Suppressor macrophage (primary cell): ENCODE measurements at places on chromosomes 13 and 19.

GRCh38 chr19:1266916-1267476 lies 2.1 kb upstream of the CIRBP start:
- peak; percentile 88 for DNase-seq

- DNase-seq, result no peak
These were observed 100.8 kb downstream of the TEX29 start for GRCh38 chr13:111421216-111421615.

DNA sequence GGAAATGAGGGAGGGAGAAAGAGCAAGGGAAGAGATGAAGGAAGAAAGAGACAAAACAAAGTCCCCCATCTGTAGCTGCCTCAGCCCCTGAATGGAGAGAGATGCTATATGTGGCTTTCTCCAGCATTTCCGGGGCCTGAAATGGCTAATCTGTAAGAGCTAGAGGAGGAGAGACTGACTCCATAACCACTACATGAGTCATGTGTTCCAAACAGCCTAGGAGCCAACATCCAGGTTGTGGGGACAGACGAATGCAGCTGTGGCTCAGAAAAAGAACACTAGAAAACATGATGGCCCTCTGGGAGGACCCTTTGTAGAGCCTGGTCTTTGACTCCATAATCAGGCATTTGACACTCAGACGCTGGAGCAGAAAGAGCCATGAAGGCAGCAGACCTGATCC lies 292.0 kb upstream of the ZNF507 start:
- DNase-seq, result no peak

DNA sequence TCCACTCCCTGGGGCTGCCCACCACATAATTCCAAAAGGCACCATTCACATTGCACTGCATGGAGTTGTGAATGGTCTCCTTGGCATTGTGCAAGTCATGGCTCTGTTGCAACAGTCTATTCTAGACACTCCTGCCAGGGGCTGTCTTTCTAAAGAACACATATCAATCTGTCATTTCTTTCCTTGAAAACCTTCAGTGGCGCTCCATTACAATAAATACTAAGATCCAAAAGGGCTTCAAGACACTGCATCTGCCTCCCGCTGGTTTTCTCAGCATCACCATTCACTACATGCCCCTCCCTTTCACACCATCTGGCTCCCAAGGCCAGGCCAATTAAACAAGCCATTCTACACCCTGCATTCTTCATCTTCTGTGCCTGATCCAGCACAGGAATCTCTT lies 32.2 kb upstream of the TM9SF2 start:
- DNase-seq, result peak; percentile 18

GRCh38 chr19:18317961-18318800 lies 4.7 kb downstream of the LSM4 start:
- peak; percentile 50 for DNase-seq

- DNase-seq, result no peak
These were observed 2.5 kb upstream of the TMEM255B start for GRCh38 chr13:113756441-113757097.

DNA sequence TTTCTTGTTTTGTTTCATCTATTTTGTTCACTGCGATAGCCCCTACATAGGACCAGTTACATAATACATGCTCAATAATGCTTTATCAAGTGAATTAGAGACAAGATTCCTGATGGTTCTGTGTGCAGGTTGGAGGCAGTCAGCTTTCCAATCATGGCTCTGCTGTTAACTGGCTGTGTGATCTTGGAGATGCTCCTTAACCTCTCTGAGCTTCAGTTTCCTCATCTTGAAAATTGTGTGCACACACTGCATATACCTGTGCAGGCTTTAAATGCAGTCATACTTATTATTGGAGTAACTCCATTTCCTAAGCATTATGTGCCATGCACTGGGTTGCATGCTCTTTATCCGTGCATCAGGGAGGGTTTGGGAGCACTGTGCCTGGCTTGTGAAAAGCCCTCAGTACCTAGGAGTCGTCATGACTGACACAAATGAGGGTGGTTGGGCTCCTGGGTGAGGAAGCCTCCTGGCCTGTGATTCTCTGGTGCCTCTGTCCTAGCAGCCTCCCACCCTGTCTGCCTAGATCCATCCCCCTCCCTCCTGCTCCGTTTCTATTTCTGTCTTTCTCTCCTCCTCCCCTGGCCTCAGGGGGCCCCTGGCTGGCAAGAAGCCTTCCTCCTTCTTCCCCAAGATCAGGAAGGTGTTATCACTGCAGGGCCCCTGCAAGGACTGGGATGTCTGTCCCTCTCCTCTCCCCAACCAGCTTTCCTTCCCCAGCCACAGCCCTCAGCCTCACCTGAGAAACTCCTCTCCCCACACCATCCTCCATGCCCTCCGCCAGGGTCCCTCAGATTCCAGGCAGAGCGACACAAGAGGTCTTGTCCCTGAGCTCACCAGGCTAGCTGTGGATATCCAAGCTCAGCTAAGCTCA lies 8.7 kb downstream of the IFNL1 start:
- DNase-seq, result no peak

DNA sequence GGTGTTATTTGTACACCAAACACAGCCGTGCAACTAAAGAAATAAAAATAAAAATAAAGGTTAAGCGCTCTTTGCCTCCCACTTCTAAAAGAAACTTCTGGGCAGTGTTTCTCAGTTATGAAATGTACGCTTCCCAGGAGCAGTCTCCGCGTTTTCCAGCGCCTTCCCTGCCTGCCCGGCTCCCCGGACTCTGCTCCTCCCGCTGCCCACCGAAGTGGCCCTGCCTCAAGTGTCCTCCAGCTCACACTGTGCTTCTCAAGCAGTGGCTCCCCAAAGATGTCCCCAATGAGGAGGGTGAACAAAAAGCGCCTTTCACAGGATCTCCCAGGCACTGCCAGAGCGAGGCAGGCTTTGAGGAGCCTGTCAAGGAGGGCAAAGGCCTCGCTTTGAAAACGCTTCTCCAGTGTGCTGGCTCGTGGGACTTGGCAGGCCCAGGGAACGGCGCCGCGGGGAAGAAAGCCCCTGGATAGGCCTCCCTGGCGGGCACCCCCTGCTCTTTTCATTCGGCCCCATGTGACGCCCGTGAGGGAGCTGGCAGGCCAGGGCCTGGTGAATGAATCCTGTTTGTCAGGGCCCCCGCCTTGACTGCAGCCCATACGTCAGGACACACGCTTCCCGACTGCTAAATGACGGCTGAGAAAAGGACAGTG lies 187.1 kb downstream of the FOXO1 start:
- no peak for DNase-seq

- DNase-seq, result no peak
These were observed 9.4 kb upstream of the SBK3 start for GRCh38 chr19:55554741-55555152.

- no peak for DNase-seq
These were observed 92.9 kb downstream of the PCDH9 start for GRCh38 chr13:67137044-67137735.

DNA sequence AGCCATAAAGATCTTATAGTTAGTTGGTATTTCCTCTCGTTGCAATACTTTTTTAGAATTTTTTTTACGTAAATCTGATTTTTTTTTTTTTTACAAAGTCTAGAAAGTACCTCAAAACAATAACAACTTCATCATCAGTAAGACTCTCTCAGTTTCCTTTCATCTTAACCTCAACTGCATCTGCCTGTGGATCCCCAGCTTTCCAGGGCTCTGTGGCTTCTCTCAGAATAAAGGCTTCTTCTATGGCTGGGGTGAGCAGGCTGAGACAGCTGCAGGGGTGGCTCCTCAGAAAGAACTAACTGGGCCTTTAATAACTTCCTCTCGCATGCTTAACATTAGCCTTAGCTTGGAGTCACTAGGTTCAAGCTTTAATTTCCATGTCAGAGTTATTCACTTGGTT lies 4.2 kb downstream of the ZNF506 start:
- no peak for DNase-seq

DNA sequence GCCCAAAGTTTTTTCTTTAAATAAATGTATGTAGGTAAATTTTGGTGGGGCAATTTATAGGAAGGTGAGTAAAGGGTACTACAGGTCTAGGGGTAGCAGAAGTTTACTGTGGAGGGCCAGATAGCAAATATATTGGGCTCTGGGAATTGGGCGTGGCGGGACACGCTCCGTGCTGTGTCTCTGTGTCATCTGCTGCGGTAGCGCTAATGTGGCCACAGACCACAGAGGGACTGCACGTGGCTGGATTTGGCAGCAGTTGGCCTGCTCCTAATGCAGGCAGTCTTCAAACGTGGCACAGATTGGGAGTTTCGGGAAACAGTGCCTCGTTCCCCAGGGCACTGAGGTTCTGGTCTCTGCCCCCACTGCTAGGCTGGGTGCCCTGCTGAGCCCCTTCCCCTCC lies 16.6 kb upstream of the MYDGF start:
- DNase-seq, result no peak

GRCh38 chr19:32651729-32652140 lies 23.2 kb downstream of the ANKRD27 start:
- peak; percentile 7 for DNase-seq

- no peak for DNase-seq
These were observed 154.7 kb downstream of the USP12 start for GRCh38 chr13:27016875-27017274.

- DNase-seq, result peak; percentile 59
These were observed 204.9 kb upstream of the KL start for GRCh38 chr13:32811297-32811800.

DNA sequence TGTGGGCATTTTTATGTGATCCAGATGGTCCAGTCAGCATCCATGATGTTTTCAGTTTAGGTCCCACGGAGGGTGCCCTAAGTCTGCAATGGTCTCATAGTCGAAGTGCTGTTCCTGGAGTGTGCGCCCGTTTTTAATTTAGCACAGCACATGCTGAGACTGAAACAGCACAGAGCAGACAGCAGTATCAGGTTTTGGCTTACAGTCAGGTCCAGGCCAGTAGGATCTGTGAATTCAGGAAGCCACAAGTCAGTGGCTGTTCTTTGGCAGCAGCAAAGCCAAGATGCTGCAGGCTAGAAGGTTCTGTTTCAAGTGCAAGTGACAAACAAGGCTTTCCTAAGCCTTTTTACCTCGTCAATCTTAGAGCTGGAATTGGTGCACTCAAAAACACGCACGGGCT lies 18.3 kb downstream of the FBXO27 start:
- no peak for DNase-seq

- DNase-seq, result no peak
These were observed 137.8 kb upstream of the GJB6 start for GRCh38 chr13:20369886-20370361.

- DNase-seq, result peak; percentile 93
These were observed 15.0 kb upstream of the SLC35E1 start for GRCh38 chr19:16586991-16587832.

- no peak for DNase-seq
These were observed 12.9 kb downstream of the COL4A2 start for GRCh38 chr13:110319774-110320509.

DNA sequence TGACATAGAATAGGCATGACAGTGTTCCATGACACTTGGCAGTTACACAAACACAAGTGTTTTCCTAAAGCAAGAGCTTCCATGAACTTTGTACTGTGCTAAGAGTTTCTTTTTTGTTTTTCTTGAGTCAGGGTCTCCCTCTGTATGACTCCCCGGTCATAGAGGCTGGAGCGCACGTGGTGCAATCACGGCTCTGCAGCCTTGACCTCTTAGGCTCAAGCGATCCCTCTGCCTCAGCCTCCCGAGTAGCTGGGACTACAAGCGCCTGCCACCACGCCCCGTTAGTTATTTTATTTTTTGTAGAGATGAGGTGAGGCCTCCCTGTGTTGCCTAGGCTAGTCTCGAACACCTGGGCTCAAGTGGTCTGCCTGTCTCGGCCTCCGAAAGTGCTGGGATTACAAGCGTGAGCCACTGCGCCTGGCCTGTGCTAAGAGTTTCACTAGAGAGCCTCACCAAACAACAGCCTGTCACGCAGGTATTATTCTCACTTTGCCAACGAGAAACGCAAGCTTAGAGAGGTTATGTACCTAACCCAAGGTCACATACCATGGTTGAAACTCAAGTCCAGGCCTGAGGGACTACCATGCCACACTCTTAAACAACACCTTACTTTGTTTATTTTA lies 355.9 kb downstream of the KLF12 start:
- DNase-seq, result no peak

- DNase-seq, result peak; percentile 58
These were observed 80.5 kb downstream of the COL4A2 start for GRCh38 chr13:110387451-110388107.

DNA sequence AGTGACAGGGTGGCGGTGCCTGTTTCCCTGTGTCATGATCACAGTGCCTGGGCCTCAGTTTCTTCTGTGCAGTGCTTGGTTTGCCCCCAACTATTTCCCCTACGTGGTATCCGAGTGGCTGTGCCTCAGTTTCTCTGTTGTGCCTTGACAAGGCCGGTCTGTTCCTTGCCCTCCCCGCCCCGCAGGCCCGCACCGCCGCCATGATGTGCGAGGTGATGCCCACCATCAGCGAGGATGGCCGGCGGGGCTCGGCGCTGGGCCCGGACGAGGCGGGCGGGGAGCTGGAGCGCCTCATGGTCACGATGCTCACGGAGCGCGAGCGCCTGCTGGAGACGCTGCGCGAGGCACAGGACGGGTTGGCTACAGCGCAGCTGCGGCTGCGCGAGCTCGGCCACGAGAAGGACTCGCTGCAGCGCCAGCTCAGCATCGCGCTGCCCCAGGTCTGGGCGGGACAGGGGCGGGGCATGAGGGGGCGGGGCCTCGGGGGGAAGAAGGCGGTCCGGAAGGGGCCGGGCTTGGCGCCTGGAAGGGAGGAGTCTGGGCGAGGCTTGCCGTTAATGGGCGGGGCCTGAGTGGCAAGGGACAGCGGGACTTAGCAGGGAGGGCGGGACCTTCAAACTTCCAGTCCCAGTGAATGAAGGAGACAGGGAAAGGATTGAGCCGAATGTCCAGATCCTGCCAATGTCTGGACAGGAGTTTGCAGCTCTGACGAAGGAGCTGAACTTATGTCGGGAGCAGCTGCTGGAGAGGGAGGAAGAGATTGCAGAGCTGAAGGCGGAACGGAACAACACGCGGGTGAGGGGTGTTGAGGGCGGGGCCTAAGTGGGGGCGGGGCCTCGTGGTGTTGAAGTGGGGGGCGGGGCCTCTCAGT lies 8.6 kb downstream of the PPFIA3 start:
- DNase-seq, result peak; percentile 97

DNA sequence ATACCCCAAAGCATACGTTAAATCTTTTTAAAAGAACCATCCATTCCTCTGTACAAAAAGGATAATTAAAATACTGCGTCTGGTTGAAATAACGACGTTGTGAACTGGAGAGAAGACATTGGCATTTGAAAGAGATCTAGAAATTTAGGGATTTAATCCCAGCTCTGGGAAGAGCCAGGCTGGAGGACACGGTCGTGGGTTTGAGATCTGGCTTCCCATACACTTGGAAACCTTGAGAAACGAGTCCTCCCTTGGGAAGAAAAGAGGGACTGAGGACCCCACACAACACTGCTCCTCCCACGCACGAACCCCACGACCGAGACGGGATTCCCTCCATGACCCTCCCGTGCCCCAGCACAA lies 625 bp downstream of the ZNF709 start:
- DNase-seq, result no peak

GRCh38 chr19:7101498-7102253 lies 32.2 kb downstream of the ZNF557 start:
- DNase-seq, result no peak

- no peak for DNase-seq
These were observed 186.2 kb downstream of the TEX29 start for GRCh38 chr13:111506621-111507020.
